Tibial artery (tissue), 4 donors: ENCODE measurements at places on chromosomes 12 and 14.

- peak; percentile 88 for DNase-seq
Measured at GRCh38 chr12:48996794-48997718, 2.1 kb downstream of the DDN start.

DNA sequence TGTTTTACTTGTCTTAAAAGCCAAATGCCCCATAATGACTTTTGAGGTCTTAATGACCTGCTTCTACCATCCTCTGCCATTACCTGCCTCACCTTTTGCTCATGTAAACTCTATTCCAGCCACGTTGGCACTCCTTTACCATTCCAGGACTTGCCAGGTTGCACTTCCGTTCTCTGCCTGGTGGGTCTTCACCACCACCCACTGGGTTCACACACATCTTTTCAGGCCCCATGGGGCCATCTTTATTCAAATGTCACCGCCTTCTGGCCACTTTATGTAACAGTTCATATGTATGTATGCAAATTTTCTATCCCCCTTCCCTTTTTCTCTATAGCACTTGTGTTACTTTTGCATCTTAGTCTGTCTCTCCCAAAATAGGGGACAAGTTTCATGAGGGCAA, 57.7 kb downstream of the ATP2A2 start:
- DNase-seq: no peak

- DNase-seq: no peak
Measured at GRCh38 chr14:69741055-69741454, 25.9 kb upstream of the SRSF5 start.

- DNase-seq: no peak
Measured at GRCh38 chr14:60021619-60022018, 70.1 kb upstream of the PCNX4 start.

DNA sequence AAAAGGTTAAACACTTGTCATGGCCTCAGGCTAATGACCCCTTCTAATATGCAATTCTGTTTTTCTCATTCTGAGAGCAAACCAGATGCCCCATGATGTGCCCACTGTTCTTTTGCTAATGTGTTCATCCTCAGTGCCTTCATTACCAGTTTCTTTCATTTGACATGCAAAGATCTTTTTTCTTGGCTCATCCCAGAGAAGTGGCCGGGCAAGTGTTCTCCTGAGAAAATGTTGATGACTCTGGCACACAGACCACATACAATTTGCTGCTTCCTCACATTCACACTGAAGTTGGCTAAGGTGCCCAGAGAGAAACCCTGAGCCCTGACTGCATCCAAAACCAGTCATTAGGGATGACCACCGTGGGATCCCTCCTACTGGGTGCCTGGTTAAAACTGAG, 833.3 kb downstream of the DIO2 start:
- DNase-seq: no peak

DNA sequence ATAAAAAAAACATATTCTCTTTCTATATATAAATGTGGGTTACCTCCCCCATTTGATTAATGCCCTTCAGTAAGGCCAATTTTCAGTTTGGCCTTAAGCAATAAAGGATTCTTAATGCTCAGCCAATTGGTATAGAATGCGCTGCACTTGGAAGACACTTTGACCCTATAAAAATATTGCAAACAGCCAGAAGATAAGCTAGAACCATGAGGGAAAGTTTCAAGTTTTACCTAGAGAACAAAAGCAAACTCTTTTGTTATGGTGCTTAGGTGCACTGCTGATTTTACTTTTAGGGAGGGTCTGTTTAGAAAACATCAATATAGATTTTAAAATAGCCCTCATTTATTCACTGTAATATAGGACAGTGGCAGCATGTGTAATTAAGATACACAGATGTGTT, 251.6 kb upstream of the SLC16A7 start:
- no peak for DNase-seq

GRCh38 chr12:12338527-12339168, 11.4 kb downstream of the MANSC1 start:
- DNase-seq: no peak

DNA sequence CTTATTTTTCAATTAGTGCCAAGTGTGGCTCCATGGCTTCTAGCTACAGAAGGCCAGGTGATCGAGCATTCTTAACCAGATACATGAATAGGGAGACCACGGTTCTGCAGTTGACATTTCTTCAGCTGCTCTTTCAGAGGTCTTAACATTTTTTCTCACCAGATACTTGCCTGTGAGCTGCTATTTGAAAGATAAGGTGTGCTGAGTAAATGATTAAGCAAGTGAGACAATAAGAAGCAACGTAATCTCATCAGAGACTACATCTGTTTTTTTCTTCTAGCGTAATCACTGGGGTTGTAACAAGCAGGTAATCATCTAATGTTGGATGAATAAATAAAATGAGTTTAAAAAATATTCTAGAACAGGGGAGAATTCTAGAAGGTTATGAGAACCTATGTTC, 912.9 kb downstream of the DIO2 start:
- no peak for DNase-seq

DNA sequence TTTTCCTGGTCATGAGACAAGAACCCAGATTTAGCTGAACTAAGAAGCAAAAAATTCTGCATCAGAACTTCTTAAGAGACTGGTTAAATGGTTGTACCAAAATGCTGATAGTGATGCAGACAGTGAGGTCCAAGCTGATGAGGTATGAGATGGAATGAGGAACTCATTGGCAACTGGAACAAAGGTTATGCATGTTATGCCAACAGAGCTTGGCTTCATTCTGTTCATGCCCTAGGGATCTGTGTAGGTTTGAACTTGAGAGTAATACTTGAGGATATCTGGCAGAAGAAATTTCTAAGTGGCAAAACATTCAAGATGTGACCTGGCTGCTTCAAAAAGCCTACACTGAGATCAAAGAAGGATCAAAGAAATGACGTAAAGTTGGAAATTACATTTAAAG, 398.0 kb downstream of the FSCB start:
- DNase-seq: no peak

DNA sequence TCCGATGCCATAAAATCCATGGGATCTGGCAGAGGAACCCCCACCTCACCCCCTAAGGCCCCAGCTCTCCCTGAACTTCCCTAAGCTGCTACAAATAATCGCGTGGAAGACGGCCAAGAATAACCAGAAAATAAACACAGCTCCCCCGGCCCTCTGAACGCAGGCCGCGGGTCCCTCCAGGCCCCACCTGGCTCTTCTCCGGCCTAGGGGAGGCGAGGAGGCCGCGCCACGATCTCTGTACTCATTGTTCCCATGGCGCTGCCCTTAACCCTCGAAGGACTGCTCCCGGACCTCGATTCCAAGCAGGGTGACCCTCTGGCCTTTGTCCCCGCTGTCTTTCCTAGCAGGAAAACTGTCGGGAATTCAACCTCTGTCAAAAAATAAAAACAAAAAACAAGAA, 33.9 kb upstream of the TBX5 start:
- DNase-seq: no peak

DNA sequence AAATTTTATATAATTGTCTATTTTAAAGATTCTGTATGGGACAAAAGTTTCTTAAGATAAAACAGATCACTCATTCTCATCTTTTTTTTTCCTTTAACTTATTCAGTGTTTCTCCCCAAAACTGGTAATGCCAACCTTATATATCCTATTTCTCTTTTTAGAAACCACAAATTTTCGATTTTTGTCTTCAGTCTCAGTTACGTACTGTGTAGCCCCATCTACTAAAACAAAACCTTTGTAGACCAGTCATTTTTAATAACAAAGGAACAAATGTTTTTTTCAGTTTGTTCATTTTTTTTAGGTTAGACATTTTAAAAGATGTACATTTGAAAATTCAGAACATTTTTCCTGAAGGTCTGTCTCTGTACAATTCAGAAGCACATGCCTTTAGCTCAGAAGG, 18.2 kb downstream of the PNMA1 start:
- DNase-seq: no peak

DNA sequence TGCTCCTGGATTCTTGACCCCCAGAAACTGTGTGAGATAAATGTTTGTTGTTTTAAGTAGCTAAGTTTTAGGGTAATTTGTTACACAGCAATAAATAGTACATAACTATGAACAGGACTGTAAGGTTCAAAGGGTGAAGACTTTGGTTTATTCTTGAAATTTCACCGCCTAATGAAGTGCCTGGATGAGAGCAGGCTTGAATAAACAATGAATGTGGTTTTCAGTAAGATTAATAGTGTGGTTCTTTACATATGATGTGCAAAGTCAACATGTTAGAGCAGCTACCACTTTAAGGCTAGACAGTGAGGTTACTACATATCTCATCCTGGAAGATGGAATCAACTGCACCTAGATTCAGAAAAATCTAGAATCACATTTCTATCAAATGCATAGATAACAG, 145.2 kb upstream of the BTG1 start:
- DNase-seq: no peak

DNA sequence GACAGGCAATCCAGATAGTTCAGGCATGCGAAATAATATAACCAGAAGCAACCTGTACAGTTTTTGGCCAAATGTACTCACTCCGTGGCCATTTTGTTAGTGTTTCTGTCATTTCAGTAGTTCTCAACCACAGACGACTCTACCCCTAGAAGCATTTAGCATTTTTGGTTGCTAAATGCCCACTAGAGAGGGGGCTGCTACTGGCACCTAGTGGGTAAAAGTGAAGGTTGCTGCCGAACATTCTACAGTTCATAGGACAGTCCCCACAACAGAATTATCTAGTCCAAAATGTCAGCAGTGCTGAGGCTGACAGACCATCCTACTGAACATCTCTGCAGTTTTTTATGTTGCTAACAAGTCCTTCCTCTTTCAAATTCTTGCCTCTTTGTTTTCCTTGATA, 107.4 kb downstream of the TSHR start:
- no peak for DNase-seq

DNA sequence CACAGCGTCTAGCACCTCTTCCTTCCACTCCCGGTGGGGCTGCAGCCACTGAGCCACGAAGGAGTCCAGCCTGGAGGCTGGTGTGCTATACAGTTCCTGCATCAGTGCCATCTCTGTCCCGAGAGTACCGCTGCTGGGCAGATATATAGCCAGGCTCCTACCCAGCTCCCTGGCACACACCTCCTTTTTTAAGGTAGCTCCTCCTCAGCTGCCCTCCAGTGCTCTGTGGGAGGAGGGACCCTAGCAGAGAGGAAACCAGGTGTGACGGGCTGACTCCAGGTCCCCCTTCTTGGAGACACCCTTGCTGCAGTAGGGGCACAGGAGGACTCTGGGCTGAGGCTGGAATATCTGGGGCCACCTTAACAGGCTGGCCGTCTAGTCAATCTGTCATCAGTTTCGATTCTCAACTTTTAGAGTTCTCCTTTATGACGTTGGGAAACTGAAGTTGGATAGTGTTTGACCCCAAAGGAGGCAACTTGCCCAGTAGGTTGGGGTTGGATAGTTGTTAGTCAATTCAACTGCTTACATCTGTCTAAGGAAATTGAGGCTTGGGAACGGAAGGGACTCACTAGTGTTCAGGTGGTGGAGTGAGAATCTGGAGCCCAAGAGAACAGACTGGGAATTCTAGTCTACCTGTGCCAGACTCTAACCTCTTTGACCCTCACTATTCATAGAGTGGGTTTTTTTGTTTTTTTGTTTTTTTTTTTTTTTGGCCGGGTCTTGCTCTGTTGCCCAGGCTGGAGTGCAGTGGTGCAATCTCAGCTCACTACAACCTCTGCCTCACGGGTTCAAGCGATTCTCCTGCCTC, at the start of gene OASL:
Gene OASL (minus strand): TSS at position 386 of the 808 bp plus-strand sequence. CDS start 275 bp downstream, at position 111.
- no peak for DNase-seq
